ENCODE measurements at places on chromosomes 6 and 20.

DNA sequence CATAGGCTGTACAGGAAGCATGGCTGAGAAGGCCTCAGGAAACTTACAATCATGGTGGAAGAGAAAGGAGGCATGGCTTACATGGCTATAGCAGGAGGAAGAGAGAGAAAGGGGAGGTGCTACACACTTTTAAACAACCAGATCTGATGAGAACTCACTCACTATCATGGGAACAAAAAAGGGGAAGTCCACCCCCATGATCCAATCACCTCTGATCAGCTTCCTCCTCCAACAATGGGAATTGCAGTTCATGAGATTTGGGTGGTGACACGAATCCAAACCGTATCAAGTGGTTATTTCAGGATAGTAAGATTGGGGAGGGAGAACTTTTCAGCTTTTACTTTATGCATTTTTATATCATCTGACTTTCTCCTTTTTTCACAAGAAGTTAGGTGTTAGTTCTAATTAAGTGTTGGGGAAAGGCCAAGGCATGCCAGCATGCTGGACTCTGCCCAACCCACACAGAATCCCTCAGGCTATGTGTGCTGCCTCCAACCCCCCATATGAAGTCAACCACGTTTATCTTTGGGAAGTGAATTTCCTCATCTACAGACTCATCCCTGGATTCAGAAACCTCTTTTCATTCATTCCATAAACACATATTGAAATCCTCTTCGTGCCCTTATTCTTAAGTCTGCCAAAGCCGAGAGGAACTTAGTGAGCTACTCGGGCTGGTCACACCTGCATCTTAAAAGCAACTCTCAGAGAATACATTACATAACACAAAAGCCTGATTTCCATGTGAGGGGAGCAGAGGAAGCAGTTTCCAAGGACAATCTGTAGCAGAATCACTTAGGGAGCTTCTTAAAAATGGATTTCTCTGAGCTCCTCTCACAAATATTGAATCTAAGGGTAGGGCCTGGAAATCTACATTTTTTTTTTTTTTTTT is 16.7 kb upstream of the CLIC5 start:
- H3K4me3 ChIP-seq = no peak overlapping the region
- no peak overlapping the region for H3K27ac ChIP-seq
- no peaks in the 10 kb centered on the region for H3K27me3 ChIP-seq
- no peak for DNase-seq
- peaks cover 2% of the 10 kb centered on the region for H3K4me1 ChIP-seq

DNA sequence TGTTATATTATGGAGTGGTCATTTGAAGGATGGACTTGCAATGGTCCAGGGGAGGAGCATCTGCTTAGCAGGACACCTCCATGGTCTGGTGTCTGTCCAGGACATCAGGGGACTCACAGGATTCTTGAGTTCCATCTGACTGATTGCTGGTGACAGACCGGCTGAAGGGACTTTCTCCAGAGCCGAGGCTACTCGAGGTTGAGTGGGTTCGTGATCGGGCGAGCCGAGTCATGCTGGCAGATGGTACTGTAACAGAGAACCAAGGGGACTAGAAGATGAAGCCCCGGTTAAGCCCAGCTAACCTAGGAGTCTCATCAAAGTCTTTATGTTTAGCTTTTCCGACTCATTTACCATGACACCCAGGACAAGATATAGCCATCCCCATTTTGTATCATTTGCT is 7.5 kb upstream of the SLA2 start:
- H3K36me3 ChIP-seq = no peaks in the 10 kb centered on the region
- no peak overlapping the region for H3K27ac ChIP-seq
- no peaks in the 10 kb centered on the region for H3K4me1 ChIP-seq
- no peak for DNase-seq

GRCh38 chr20:50838707-50839385 is 44.0 kb downstream of the BCAS4 start:
- no peak for DNase-seq
- H3K27me3 ChIP-seq = no peaks in the 10 kb centered on the region
- no peak overlapping the region for H3K4me3 ChIP-seq

- no peaks in the 10 kb centered on the region for H3K36me3 ChIP-seq
- no peaks in the 10 kb centered on the region for H3K4me1 ChIP-seq
- H3K27ac ChIP-seq = no peak overlapping the region
- H3K27me3 ChIP-seq = peaks cover 20% of the 10 kb centered on the region
These were observed 787 bp upstream of the PRR18 start for GRCh38 chr6:166308769-166309589.
